ENCODE measurements at places on chromosomes 5 and 9.
A peak's percentile ranks its signal among the peaks of the same experiment; 100 is the strongest.

GRCh38 chr9:121237916-121238315, 30.0 kb upstream of the GSN start:
- DNase-seq: no peak

GRCh38 chr5:116621599-116621998, 47.0 kb upstream of the SEMA6A start:
- no peak for DNase-seq

DNA sequence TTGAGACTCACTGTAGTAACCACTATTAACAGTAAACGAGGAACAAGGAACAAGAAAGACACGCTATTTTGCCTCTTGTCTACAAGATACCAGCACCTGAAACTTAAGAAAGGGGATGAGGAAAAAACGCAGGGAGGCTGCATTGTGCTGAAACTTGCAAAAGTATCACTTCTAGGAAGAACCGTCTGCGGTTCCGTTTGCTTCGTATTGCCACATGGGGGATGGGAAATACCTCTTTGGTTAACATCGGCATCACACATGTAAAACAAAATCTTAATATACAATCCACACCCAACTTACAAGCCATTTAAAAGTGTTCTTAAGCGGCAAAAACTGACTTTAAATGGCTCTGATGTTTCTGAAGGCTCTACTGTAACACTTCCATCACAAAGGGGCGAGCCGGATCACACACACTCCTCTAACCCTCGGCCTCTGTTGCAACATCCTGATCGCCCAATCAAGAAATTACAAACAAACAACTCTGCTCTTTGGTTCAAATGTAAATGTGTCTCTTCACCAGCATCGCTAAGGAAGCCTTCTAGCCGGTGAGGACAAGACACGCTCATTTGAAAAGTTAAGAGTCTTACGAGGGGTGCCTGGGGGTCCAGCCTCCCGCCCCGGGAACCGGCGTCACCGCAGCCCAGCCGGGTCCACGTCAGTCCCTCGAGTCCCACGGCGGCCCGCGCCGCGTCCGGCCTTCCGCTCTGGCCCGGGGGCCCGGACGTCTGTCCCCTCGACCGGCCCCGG, 621 bp downstream of the SEC16A start:
- DNase-seq: no peak

- DNase-seq: no peak
Measured at GRCh38 chr5:169065400-169065799, 235.5 kb downstream of the SLIT3 start.

GRCh38 chr9:129225815-129226214, 47.8 kb upstream of the IER5L start:
- peak; percentile 59 for DNase-seq

Measured in smooth muscle cell of the brain vasculature (primary cell).